ENCODE measurements at places on chromosomes 5 and 9.

DNA sequence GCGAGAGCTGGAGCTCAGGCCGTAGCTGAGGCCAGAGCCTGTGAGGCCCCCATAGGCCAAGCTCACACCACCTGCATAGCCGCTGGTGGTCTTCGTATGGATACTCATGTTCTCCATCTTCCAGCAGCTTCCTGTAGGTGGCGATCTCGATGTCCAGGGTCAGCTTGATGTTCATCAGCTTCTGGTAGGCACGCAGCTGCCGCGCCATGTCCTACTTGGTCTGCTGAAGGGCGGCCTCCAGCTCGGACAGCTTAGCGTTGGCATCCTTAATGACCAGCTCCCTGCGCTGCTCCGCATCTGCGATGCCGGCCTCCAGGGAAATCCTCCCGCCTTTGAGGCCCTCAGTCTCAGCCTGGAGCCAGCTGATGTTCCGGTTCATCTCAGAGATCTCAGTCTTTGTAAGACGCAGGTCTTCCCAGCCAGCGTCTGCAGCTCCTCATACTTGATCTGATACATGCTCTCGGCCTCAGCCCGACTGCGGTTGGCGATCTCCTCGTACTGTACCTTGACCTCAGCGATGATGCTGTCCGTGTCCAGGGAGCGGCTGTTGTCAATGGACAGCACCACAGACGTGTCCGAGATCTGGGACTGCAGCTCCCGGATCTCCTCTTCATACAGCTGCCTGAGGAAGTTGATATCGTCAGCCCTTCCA lies 172.1 kb downstream of the PPP2R2B start:
- DNase-seq: no peak

- DNase-seq: no peak
These were observed 152.2 kb downstream of the SYK start for GRCh38 chr9:90953805-90954204.

DNA sequence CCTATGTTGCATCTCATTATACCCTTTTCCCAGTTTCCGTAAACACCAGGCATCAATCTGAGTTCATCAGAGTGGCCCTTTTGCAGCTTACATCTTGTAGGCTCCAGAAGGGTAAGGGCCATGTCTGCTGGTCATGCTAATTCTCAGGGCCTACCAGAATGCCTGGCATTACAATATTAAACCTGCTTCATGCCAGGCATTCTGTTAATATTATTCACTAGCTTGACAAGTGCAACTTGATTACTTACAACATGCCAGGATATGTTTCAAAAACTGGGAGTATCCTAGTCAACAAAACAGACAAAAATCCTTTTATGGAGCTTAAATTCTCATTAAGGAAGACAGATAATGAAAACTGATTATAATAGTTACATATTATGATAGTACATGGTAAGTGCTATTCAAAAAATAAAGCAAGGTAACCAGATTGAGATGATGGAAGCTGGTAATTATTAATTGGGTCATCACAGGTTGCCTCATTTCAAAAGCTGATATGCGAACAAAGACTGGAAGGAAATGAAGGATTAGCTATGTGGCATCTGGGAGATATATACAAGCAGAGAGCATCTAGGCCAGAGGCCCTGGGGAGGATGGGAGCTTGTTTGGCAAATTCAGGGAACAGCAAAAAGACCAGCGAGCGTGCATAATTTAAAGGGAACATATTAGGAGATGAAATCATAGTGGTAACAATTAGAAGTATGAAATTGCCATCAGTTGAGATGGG lies 406.3 kb downstream of the DMRT2 start:
- DNase-seq: no peak

DNA sequence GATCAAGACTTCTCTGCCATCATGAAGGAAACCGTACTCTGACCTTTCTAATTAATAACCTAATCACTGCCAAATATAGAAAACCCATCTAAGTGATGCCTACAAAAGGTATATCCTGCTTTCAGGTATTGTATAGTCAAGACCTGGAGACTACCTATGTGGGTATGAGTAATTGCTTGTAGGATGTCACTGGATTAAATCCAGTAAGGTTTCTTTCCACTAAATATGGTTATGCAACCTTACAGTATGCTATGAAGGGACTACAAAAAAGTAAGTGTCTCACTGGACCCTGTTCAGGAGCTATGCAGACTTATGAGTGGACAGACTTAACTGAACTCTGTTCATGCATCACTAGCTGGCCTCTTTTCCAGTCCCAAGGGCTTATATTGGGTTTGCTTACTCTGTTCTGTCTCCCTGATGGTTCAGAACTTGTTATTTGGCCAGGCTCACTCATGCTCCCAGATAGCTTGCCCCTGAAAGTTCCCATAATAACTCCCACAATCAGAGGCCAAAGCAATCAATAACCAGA lies 51.1 kb downstream of the PDE6A start:
- DNase-seq: no peak

- DNase-seq: no peak
These were observed 188.2 kb downstream of the BNC2 start for GRCh38 chr9:16682273-16682672.

DNA sequence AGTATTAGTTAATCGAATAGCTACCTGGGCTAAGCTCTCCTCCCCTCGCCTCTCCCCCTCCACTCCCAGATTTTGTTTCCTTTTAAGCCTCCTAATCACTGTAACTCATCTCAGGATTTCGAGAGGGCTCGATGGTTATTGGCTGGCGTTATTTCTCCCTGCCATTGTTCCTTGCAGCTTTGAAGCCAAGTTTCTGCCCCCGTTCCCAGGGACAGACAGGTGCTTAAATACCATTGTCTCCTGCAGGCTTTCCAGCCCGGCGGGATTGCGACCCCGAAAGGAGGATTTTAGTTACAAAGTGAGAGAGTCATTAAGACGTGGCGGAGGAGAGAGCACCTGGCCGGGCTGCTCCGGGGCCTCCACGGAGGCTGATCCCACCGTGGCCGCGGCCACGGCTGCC lies 46.2 kb downstream of the ASS1 start:
- DNase-seq: no peak

GRCh38 chr9:133581513-133582343 lies 27.5 kb downstream of the FAM163B start:
- DNase-seq: no peak

DNA sequence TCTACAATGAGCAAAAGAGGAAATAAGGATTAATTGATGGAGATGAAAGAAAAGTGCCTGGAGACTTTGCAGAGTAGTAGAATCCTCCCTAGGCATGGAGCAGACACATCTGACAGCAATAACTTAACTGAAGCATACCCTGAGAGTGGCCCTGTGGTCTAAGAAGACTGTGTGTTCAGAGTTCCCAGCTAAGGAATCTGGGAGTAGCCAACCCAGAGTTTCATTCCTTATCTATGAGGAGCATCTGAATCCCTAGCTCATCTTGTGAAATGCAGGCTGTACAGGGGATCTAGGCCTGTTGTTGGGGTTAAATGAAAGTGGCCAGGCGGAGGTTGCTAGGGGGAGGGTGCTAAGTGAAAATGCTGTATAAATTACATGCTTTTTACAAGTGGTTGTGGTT lies 233.1 kb upstream of the FBXL7 start:
- no peak for DNase-seq
